CD4-positive, alpha-beta T cell treated with Interleukin-2 at 100 ng/mL for 4 hours (primary cell): ENCODE measurements at places on chromosomes 4 and X.

DNA sequence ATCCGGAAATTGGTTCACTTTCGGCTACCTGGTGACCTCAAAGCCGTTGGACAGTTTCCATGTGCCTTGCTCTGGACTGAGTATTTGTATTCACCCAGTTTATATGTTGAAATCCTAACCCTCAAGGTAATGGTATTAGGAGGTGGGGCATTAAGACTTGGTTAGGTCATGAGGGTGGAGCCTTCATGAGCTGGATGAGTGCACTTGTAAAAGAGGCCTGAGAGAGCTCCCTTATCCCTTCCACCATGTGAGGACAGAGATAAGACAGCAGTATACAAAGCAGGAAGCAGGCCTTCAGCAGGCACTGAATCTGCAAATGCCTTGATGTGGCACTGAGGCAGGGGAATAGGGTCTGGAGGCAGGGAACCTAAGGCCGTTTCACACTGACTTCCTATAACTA is 5.3 kb upstream of the OPHN1 start:
- DNase-seq: no peak

GRCh38 chrX:71128166-71128833 is 9.9 kb downstream of the MED12 start:
- DNase-seq: no peak

- no peak for DNase-seq
These were observed 47.9 kb downstream of the TLR10 start for GRCh38 chr4:38734911-38735310.

DNA sequence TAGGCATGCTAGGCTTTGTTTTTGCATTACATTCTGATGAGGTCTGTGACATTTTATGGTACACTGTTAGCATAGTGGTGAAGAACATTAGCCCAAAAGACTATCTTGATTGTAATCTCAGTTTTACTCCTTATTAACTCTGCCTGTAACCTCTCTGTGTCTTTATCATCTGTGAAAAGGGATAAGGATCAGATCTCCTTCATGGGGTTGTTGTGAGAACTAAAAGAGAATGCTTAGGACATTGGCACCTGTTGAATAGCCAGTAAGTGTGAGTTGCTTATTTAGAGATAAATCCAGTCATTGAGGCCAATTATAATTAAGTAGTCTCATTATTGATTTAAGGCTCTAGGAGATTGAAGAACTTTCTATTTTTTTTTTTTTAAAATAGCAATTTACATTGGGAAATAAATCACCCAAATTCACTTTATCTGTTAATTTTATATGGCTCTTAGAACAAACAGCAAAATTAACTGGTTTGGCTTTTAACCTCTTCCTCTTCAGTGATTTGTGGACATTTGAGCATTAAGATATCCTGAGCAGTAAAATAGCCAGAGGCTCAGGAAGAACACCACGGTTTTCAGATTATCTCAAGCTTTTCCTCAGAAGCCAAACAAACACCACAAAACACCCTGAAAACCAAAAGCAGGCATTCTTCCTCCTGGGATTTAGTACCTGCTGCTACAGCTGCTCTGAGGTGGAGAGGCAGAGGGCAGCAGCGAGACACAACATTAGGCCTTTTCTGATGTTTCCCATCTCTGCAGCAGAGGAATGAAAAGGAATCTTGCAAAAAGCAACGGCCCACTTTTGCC is 192.9 kb downstream of the ARHGAP10 start:
- DNase-seq: peak; percentile 4

DNA sequence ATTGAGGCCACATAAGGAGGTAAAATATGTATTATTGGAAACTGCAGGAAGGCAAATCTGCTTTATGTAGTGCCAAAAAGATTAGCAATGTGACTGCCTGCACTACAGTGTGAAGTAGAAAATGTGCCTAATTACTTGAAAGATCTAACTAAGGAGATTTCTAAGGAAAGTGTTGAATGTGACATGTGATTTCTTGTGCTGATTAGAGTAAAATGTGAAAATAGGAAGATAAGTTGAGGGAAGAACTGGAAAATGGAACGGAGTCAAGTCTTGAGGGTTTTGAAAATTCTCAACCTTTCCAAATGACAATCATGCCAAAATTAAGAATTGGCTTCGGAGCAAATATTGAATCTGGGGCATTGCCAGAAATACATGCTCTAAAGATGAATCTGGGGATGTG is 209.5 kb upstream of the SPOCK3 start:
- DNase-seq: no peak

DNA sequence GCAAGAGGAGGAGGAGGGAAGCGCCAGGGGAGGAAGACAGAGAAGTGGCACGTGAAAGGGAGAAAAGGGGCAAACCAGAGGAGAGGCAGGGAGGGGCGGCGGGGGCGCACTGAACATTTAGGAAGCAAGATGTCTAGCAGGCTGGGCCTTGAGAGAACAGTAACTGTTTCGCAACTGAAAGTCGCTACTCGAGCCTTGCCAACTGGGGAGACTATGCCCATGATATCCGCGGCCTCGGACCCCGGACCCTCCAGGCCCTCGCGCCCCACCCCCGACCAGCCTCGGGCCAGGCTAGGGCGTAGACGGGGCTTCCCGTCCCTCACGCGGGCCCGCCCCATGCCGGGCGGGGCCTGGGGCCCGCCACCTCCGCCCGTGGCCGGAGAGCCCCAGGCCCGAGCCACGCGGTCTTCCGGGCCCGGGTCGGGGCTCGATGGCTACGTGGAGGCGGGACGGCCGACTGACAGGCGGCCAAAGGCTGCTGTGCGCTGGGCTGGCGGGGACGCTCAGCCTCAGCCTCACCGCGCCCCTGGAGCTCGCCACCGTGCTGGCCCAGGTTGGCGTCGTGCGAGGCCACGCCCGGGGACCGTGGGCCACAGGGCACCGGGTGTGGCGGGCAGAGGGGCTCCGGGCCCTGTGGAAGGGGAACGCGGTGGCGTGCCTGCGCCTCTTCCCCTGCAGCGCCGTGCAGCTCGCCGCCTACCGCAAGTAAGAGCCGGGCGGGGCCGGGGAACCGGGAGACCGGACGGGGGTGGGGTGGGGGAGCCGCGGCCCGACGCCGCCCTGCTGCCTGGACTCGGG is at the start of gene SLC25A43:
Gene SLC25A43 (plus strand): TSS at position 363 of the 798 bp plus-strand sequence. CDS start 68 bp downstream, at position 431.
- DNase-seq: peak; percentile 4

DNA sequence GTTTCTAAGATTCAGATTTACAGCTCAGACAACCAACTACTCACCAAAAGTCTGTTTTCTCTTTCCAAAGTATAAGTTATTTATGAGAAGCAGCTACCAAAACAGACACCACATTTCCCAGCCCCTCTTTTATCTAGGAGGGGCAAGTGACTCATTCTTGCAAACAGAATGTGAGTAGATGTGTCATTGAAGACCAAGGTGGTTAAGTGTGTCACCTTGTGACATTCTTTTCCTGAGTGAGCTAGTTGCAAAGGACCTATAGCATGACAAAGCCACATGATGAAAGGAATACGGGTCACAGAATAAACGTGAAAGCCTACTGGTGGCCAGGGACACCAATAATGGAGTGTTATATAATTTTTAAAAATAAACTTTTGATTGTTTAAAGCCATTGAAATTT is 50.0 kb downstream of the SLC7A11 start:
- no peak for DNase-seq

DNA sequence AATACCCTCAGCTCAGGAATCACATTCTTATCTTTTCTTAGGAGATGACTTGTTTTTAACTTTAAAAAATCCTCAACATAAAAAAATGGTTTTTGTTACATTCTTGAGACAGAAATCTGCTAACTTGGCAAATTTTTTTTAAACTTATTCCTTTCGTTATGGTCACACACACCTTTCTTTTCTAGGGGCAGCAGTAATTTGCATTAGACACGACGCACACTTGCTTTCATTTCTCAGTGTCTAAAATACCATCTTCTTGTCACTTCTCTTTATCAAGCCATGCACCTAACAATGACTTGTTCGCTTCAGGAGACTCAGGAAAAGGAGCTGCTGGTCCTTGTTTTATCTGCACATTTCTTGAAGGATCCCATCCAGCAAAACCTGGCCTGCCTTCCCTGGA is 112.6 kb upstream of the TBL1X start:
- peak; percentile 6 for DNase-seq

- peak; percentile 33 for DNase-seq
These were observed 601 bp upstream of the FGFBP2 start for GRCh38 chr4:15963576-15963975.

DNA sequence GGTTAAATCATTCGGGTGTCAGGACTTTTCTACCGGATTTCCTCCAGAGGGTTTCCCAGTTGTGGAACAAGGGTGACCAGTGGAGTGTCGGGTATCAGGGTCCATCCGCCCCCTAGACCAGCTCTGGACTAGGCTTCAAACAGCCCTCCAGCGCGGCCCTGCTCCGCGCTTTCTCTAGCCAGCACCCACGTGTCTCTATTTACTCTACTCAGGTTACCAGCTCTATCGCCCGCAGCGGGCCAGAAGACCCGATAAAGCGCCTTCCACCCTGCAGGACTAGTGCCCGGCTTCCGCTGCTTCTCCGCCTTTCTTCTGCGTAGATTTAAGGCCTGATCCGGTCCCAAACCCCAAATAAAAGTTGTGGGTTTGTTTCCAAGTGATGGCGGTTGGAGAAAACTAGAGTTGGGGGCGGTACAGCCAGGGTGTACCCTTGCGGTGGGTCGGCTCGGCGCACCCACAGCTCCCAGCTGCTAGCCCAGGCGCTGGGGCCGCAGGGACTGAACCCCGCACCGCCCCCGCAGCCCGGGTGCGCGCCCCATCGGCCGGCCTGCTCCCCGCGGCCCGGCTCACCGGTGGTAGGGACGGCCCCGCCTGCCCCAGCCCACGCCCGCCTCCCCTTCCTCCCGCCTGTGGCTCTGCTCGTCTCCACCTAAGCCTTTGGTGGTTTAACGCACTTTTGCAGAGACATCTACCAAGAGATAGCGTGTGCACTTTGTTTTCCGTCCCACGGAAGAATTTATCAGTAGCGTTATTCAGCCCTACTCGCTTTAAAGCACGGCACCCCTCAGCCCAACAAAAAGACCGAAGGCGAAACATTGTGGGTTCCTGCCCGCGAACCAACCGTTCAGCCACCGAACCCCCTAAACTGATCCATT is 2.1 kb downstream of the LEF1 start:
- DNase-seq: peak; percentile 60

DNA sequence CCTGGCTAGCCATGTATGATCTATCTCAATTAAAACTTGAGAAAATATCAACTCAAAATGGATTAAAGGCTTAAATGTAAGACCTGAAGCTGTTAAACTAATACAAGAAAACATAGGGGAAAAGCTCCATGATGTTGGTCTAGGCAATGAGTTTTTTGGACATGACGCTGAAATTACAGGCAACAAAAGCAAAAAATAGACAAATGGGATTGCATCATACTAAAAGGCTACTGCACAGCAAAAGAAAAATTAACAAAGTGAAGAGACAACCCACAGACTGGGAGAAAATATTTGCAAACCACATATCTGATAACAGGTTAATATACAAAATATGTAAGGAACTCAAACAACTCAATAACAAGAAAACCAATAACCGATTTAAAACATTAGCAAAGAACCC is 8.4 kb downstream of the GC start:
- no peak for DNase-seq

- DNase-seq: no peak
These were observed 148.6 kb downstream of the GC start for GRCh38 chr4:71635139-71635748.

DNA sequence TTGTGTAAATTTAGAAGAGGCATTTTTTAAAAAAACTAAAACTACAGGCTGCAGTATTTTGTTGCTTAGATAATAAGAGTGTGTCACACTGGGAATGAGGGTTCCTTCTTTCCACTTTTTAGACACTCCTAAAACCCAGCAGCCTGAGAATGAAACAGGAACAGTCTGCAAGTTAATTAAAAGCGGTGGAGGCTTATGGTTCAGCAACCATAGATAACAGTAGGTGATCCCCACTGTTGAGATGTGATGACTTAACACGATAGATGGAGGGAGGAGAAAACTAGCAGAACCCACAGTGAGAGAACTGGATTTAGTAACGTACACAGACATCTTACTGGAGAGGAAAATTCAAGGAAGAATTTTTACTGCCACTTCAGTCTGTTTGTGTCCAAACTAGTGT is 767.3 kb downstream of the C4orf33 start:
- no peak for DNase-seq

DNA sequence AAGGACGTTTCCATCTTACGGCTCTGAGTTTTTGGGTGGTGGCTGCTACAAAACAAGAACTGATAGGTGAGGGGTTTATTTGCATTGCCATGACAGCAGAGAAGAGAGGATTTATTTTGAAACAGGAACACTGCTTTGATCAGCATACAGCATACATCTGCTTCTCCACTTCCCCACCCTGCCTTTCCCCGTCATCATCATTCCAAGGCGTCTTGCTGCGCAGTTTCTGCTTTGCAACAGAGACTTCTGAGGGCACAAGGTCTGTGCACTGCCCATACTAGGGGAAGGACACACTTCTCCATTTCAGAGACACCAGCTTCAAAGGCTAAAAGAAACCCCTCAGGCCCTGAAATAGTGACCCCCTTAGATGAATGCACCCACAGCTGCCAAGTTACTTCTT is 19.1 kb downstream of the STARD8 start:
- no peak for DNase-seq

DNA sequence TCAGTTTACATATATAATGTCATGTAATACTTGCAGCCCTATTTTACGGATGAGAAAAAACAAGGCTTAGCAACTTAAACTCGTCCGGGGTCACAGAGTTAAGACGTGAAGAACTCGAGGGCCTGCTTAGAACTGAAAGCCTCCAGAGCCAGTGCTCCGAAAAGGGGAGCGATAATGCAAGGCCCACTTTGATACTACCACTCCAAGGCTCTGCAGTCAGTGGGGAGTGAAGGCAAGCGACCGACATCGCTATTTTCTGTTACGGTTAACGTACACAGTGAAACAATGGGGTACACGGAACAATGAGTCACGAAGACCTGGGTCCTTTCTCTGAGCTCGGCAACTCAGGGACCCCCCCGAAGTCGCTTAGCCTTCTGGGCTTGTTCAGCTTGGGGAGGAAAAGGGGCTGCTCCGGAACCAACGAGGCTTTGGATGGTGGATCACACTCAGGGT is 965 bp downstream of the PPA2 start:
- DNase-seq: no peak

DNA sequence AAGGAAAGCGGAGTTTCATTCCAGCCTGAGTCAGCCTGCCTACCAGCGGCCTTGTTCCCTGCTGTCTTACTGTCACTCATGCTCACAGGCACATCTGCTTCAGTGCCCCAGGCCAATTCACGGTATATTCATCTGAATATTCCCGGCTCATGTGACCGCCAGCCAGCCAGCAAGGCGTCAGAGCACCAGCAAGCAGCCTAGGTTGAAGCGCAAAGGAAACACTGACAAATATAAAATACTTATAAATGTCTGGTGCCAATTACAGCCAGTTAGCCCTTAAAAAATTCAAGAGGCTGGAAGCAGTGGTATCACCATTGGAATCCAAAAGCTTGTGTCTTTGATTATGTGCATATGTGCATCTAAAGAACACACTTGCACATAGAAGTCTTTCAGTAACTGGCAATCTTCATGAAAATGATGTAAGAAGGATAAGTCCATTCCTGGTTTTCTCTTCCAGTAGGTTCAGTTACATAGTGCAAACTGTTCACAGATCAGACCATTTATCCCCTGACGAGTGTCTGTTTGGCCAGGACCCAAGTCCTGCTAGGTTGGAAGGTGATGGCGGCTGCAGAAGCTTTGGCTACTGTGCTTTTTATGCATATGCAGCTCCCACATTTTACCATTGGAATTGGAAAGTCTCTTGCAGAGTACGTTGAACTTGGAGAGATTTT is 61.3 kb downstream of the LUZP4 start:
- DNase-seq: no peak
